ENCODE measurements at places on chromosomes 4 and X. TPM values are rescaled to one million over a fixed set of nuclear protein-coding genes. Genes with fewer than 3 reads are reported as not detected.

Gene GUCY1A1
- total RNA-seq = 16.6 TPM

Gene ZFP92
- 0.19 TPM for total RNA-seq

Gene GC
- 0.38 TPM for total RNA-seq

Gene FAM114A1
- 5.9 TPM for total RNA-seq

Gene PRKG2
- 3.0 TPM for total RNA-seq

Gene TKTL2
- not detected for total RNA-seq

Gene EGF
- total RNA-seq = 0.19 TPM

Gene HTATSF1
- total RNA-seq = 48.7 TPM

Gene RTL9
- total RNA-seq = 0.09 TPM

Gene SPANXA1
- total RNA-seq = 0.09 TPM

Gene FLNA
- total RNA-seq = 164 TPM

Gene LONRF3
- 0.19 TPM for total RNA-seq

Gene SPARCL1
- 54.5 TPM for total RNA-seq

Gene SEC24D
- total RNA-seq = 16.3 TPM

Data from thymus (tissue), 14 donors.